ENCODE measurements at places on chromosomes 2 and 18.

- no peak for DNase-seq
Measured at GRCh38 chr2:121558329-121558728, 27.6 kb downstream of the RNU4ATAC start.

- peak; percentile 76 for DNase-seq
Measured at GRCh38 chr2:54574107-54574859, 118.2 kb downstream of the SPTBN1 start.

- no peak for DNase-seq
Measured at GRCh38 chr2:119253114-119253702, 29.6 kb downstream of the STEAP3 start.

DNA sequence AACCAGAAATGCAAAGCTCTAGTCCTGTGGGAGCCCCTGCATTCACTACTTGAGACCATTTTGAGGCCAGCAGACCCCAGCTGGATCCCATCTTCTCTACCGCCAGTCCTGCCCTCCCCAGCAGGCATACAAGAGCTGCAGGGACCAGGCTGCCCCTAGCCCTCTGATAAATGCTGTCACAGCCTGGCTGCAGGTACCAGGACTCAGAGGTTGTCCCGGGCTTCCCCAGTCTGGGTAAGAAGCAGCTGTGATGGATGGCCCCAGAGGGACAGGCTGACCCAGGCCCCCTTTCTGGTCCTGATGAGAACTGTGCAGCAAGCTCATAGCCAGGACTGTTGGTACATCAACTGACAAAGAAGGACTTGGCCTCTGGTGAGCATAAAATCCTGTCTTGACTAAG, 132.9 kb upstream of the APCDD1 start:
- no peak for DNase-seq

Measured in CD4-positive, alpha-beta T cell treated with Interleukin-6 at 100 ng/mL for 8 hours (primary cell).